Kidney glomerular epithelial cell (primary cell): ENCODE measurements at places on chromosomes 6 and 20.
A peak's percentile ranks its signal among the peaks of the same experiment; 100 is the strongest.

DNA sequence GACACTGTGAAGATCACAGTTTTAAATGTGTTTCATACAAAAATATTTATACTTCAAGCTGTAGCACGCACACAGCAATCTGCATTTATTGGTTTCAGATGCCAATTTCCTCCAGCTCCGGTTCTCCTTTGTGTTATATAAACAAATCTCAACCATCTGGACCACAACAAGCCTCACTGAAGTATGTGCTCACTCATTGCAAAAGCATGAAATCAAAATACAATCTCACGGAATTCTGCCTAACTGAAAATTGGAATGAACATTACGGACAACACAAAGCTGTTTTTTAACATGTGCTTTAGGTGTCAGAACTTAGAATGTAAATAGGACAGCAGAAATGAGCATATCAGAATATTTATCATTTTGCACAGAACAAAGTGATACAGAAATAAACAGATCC is 38.0 kb downstream of the RCAN2 start:
- no peak for DNase-seq

DNA sequence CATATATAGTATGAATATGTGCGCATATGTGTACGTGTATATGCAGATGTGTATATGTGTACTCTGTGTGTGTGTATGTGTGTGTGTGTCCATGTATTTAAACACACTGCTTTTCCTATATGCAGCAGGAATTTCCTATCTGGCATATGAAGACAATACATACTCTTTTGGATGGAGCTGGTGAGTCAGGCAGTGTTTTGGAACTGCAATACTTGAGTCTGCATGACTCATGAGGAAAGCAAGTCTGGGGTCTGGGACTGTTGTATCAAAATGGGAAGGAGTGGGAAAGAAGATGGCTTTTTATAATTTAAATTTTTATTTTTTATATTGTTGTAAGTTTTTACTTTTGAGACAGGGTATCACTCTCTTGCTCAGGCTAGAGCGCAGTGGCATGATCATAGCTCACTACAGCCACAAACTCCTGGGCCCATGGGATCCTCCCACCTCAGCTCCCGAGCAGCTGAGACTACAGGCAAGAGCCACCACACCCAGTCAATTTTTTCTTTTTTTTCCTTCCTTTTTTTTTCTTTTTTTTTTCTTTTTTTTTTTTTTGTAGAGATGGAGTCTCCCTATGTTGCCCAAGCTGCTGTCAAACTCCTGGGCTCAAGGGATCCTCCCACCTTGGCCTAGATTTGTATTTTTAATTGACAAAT is 72.2 kb downstream of the ATXN1 start:
- peak; percentile 26 for DNase-seq

GRCh38 chr6:34248727-34249468 is at the start of gene SMIM29:
Gene SMIM29 (minus strand): TSS chr6:34249006. CDS start chr6:34247791, 1,215 bp downstream.
- DNase-seq = peak; percentile 79

- DNase-seq = no peak
Observed at GRCh38 chr6:162651505-162651904, 76.1 kb downstream of the PRKN start.

GRCh38 chr20:54076259-54076658 is 5.9 kb upstream of the BCAS1 start:
- DNase-seq = no peak

- no peak for DNase-seq
Observed at GRCh38 chr20:16166737-16167136, 406.5 kb downstream of the KIF16B start.

DNA sequence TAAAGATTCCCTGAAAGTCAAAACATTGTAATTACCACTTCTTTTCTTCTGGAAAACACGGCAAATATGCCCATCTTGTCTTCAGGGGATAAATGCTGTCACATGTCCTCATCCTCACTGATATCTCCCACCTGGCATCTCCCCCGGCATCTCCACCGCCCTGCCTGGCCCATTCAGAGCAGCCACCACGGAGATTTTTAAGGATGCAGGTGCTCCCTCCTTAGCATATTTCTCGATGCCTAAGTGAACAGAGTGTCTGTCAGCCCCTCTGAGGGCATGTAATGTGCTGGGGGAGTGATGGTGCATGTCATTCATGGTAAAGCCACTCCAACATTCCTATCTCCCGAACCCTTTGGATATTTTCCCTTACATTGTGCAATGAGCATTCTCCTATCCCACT is 215.5 kb downstream of the PREX1 start:
- no peak for DNase-seq

GRCh38 chr6:135796643-135797305 is 54.7 kb upstream of the PDE7B start:
- no peak for DNase-seq

- no peak for DNase-seq
Observed at GRCh38 chr20:61073376-61073775, 178.7 kb upstream of the CDH4 start.

DNA sequence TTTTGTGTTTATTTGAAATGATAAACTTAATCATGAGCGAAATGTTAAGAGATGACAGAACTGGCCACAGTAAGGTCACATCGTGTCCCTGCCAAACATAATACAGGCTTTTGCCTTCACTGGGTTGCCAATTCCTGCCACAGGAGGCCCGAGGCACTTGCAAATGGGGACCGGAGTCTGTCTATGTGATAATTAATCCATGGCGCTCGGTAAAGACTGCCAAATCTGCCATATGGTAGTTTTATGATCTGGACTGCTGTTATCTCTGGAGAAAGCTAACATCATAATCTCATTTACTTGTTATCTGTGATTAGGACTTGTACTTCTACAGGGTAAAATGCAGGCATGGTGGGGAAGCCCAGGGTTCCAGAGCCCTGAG is 170.5 kb upstream of the TSHZ2 start:
- no peak for DNase-seq

- DNase-seq = no peak
Observed at GRCh38 chr20:8671370-8671961, 397.4 kb upstream of the PLCB4 start.

- no peak for DNase-seq
Observed at GRCh38 chr6:16295060-16295459, 56.7 kb downstream of the GMPR start.

GRCh38 chr6:155154158-155154830 is 109.5 kb upstream of the CLDN20 start:
- DNase-seq = peak; percentile 58

- DNase-seq = peak; percentile 47
Observed at GRCh38 chr6:130796313-130796905, 30.8 kb upstream of the SMLR1 start.

- no peak for DNase-seq
Observed at GRCh38 chr20:59785986-59786795, 147.2 kb downstream of the SYCP2 start.

DNA sequence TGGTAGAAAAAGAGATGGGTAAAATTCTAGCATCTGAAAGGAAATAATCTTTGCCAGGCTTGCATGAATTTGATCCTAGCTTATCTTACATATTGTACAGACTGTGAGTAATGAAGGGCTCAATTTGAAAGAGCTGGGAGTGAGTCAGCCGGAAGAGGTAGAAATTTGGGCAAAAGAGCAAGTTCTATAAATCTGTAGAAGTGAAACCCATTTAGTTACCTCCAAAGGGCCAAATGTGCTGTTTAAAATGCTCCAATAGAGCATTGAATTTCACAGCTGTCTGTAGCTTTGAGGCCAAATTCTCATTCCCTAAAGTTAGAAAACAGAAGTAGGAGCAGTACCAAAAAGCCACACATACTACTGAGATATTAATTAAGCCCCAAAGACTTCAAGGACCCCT is 466.1 kb downstream of the BTBD3 start:
- no peak for DNase-seq

GRCh38 chr6:25407431-25407830 is 128.3 kb downstream of the CARMIL1 start:
- DNase-seq = no peak

DNA sequence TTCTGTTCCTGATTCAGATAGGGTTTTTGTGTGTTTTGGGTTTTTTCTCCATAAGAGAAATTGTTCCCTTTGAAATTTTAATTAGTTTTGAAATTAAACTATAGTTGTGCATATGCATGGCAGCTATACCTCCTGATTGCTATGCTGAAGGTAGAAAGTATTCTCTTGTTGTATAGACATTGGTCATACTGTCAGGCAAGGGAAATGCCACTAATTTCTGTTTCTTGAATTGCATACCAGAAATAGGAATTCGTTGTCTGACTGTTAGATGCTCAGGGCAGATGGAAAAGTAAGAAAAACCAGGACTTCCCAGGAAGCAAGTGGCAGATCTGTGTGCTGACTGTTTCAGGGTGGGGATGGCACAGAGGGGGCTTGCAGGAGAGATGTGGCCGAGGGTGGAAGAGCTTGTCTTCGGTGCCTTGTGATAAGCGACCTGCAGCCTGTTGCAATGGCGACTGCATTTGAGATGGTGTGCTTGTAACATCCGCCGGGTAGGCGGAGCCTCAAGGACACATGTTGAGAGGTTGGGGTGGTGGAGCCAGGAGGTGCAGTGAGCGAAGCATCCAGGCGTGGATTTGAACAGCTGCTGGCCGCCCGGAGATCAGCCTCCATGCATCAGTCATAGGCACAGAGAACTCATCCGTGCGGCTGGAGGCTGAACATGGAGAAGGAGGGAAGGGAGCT is 42.8 kb downstream of the RREB1 start:
- no peak for DNase-seq

DNA sequence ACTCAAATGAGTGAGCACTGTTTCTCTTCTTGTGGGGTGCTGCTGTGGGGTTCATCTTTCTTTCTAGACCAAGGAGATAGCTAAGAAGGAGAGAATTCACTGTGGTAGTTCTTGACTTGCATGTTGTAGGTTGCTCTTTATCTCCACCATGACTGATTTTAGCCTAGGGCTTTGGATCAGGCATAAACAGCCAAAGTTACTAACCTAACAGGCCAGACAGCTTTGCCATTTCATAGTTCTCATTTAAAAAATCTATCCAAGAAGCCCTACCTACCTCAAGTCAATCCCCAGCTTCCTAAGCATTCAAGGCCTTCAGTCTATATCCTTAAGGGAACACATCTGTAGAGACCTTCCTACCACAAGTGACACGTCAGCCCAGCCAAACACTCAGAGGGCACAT is 107.9 kb upstream of the CARMIL1 start:
- no peak for DNase-seq

DNA sequence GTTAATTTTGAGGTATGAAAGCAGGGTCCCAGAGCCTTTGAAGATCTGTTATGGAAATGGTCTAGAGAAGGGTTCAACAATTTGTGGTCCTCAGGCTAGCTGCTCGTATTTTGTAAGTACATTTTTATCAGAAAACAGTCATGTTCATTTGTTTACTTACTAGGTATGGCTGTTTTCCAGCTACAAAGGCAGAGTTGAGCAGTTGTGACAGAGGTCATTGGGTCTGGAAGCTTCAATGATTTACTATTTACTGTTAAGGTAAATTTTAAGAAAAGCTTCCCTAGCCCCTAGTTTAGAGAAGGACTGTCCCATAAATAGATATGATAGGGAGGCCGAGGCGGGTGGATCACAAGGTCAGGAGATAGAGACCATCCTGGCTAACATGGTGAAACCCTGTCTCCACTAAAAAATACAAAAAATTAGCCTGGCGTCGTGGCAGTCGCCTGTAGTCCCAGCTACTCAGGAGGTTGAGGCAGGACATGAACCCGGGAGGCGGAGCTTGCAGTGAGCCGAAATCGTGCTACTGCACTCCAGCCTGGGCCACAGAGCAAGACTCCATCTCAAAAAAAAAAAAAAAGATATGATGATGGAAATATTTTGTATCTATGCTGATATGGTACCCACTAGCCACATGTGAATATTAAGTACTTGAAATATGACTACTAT is 538.4 kb upstream of the CITED2 start:
- DNase-seq = no peak

DNA sequence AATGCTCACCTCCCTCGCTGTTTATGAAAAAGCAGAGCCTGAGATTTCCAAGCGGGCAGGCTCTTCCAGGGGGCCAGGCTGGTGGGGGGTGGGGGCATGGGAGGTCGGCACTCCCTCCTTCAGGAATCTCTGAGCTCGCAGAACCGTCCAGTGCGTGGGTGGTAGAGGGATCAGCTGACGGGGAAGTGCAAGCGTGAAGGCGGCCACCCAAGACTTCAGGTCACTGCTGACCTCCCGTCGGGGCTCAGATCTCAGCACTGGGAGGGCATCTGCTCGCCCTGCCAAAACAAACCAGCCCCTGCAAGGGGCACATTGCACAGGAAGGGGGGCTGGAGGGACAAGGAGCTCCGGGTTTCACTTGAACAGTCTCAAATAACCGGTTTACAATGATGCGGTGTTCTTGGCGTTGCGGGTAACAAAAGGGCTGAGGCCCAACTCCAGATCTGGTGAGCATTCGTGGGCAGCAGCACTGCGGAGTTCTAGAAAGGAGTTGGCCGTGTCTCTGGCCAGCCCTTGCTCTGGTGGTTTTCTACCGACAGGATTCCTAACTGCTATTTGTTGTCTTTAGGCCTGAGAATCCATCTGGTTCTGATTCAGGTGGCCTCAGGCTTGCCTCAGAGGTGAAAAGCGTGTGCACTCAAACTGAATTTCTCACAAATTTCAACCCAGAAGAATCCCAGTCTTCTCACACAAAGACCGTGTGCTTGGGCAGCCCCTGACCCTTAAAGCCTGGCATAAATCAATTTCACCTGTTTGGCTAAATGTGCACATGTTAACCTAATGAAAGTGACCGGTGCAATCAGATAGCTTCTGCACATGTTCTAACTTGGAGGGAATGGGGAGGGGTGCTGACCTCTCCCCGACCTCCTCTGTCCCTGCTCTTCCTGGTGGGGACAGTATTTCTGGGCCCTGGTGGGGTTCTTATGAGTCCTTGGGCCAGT is 191.6 kb downstream of the MYLK4 start:
- DNase-seq = peak; percentile 90

DNA sequence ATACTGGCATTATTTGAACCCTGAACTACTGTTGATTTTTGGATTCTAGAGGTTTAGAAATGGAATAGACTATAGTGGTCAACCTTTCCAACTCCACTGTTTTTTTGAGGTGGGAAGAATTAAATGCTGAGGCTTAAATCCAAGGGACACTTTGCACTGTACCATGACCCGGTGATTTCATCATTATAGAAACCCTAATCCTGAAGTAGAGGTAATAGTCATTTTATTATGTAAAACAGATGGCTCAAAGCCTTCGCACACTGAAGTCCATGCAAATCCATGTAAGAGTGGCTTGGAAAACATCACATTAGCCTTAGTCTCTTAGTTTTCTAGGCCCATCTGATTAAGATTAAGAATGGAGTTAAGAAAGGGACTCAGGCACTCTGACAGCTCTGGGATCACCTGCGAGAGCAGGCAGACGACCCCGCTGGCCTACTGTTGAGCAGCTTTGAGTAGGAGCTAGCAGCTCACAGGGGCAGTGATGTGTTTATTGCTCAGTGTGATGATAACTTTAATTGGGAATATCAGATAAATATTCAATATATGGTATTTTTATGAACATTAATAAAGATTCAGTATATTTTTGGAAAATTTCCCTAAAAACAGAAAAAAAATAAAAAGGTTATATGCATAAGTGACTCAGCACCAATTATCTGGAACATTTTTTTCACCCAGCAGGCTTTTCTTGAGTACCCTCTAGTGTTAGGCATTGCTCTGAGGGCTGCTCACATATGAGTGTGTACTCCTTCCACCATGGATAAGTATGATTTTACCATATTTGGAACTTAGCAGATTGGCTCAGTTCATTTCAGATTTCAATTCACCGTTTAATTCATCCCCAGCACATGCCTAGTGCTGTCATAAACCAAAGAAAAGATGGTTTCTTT is 13.4 kb downstream of the SLX4IP start:
- DNase-seq = no peak

- DNase-seq = no peak
Observed at GRCh38 chr6:156590482-156590881, 186.7 kb upstream of the ARID1B start.
